Fibroblast of skin of back (primary cell): ENCODE measurements at places on chromosomes 5 and 9.

DNA sequence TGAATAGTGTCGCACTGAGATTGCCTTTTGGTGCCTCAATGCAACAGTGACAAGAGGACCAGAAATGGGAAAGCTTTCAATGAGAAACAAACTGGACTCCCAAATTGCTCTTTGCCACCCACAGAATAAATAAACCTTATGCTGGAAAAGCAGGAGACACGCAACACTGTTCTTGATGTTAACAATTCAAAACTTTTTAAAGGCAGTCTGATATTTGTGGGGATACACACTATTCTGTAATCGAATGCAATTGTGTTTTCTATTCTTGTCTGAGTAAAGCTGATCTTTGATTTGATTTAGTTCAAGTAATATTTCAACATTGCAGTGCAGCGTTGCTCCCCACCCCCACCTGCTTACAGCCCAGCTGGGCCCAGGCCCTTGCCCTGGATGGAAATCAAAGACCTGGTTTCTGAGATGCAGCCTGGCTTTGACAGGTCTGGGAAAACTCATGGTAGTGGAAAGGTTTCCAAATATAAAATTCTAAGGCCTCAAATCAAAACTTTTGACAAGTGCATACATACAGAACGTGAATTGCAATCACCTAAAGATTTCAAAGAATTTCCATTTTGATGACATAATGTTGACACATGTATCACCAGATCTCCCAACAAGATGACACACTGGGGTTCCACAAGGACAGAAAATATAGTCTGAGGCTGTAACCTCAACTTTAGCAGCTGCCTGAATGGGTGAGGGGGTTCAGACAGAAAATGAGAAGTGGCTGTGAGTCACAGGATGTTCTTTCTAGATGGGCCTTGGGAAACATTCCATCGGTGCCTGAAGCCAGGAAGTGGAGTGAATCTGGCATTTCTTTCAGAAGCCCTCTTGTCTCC, 55.1 kb downstream of the ABCA1 start:
- DNase-seq, result peak; percentile 98

GRCh38 chr9:98222885-98223691, 30.7 kb upstream of the CORO2A start:
- DNase-seq, result peak; percentile 100

- DNase-seq, result peak; percentile 39
These were observed 296.0 kb upstream of the ACTBL2 start for GRCh38 chr5:57778501-57779091.

GRCh38 chr9:32449969-32450368, 65.5 kb downstream of the ACO1 start:
- no peak for DNase-seq

GRCh38 chr5:109365653-109366052, 44.1 kb downstream of the PJA2 start:
- no peak for DNase-seq

DNA sequence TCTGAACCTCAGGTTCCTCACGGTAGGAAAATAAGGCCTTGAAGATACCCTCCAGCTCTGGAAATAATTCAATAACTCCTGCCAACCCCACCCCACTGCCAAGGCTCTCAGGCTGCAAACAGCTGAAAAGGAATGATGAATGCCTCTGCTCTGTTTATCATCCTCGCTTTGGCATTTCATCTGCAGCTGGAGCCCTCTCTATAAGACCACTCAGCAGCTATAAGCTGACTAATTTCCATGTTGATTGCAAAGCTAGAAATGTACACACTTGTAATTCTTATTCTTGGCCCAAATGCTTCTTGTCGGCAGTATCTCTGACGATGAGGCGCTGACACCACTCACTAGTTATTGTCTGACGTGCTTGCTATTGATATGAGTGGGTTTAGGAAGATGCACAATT, 408.4 kb upstream of the NMUR2 start:
- DNase-seq, result no peak

- DNase-seq, result no peak
These were observed 15.6 kb upstream of the CKS2 start for GRCh38 chr9:89295400-89295799.

- peak; percentile 73 for DNase-seq
These were observed 2.9 kb downstream of the CCDC107 start for GRCh38 chr9:35660966-35661415.

GRCh38 chr5:178471711-178472110, 118.5 kb downstream of the COL23A1 start:
- DNase-seq, result no peak

GRCh38 chr9:83238871-83239640, 176.1 kb upstream of the RASEF start:
- no peak for DNase-seq

- peak; percentile 75 for DNase-seq
These were observed 2.8 kb upstream of the OR2V1 start for GRCh38 chr5:181133610-181134231.

DNA sequence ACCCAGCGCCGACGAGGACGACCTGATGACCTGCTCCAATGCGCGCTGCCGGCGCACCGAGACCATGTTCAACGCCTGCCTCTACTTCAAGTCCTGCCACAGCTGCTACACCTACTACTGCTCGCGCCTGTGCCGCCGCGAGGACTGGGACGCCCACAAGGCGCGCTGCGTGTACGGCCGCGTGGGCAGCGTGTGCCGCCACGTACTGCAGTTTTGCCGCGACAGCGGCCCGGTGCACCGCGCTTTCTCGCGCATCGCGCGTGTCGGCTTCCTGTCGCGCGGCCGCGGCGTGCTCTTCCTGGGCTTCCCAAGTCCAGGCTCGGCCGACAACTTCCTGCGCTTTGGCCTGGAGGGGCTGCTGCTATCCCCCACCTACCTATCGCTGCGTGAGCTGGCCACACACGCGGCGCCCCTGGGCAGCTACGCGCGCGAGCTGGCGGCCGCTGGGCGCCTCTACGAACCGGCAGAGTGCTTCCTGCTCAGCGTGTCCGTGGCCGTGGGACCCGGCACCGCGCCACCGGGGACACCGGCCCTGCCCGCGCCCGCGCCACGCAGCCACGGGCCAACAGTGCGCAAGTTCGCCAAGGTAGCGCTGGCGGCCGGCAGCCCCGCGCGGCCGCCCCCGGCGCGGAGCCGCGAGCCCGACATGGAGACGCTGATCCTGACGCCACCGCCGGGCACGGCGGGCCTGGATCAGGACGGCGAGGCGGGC, 2.7 kb upstream of the PHPT1 start:
- no peak for DNase-seq

DNA sequence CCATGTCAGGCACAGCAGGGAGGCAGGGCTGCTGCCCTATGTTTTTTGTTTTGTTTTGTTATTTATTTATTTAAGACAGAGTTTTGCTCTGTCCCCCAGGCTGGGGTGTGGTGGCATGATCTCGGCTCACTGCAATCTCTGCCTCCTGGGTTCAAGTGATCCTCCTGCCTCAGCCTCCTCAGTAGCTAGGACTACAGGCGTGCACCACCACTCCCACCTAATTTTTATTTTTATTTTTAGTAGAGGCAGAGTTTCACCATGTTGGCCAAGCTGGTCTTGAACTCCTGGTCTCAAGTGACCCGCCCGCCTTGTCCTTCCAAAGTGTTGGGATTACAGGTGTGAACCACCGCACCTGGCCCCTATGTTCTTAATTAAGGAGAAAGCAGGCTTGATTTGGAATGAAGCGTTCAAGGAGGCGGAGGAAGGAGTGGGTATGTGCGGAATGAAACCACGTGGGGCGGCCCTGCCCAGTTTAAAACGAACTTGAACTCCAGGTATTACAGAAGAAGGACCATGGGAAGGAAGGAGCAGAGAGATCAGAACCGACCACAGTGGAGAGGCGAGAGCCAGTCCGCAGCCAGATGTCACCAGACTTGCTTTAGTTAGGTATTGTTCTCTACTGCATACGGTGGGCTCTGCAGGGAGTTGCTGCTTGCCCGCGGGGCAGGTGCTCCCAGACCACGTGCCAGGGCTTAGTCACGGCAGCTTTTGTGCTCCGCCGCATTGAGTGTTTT, 34.9 kb upstream of the EPB41L4B start:
- no peak for DNase-seq

GRCh38 chr5:181140766-181141165, 6.6 kb upstream of the OR2V2 start:
- DNase-seq, result no peak

DNA sequence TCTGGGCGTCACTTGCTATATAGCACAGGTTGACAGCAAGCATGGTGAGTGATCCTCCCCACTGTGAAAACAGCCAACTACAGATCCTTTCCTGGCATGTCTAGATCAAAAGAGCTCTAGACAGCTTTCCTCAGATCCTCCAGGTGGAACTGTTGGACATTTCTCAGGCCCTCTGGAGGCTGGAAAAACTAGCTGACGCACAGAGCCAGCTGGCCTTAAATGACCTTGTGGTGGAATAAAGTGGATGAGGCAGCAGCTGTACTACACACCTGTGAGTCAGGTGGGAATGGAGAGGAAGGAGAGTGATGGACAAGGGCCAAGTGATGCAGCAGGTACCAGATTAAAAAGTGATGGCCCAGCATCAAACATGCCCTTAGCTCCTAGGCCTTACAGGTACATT, 172.7 kb downstream of the TRIM32 start:
- no peak for DNase-seq

DNA sequence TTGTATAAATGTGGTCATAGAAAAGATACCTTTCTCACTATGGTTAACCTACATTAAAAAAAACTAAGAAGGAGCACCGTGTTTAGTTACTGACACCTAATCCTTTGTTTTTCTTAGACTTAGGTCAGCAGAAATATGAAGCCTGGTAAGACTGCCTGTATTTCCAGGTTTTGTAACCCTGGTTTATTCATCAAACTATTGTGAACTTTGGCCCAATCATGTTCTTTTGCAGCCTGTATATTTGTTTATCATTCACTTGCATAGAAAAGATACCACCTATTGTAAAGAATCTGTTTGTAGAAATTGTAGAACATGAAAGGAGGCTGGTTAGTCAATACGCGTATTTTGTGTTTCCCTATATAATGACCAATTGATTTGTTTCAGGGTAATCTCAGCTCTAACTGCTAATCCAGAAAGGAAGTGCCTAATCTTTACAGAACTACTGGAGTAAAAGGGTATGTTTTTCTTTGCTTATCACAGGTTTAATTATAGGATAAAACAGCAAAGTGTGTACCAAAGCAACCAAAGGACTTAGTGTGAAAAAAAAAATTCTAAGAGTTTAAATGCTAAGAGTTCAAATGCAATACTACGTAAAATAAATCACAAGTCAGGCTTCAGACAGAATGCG, 103.6 kb downstream of the LURAP1L start:
- DNase-seq, result no peak

- DNase-seq, result peak; percentile 19
These were observed 514 bp downstream of the STOML2 start for GRCh38 chr9:35102465-35102768.

DNA sequence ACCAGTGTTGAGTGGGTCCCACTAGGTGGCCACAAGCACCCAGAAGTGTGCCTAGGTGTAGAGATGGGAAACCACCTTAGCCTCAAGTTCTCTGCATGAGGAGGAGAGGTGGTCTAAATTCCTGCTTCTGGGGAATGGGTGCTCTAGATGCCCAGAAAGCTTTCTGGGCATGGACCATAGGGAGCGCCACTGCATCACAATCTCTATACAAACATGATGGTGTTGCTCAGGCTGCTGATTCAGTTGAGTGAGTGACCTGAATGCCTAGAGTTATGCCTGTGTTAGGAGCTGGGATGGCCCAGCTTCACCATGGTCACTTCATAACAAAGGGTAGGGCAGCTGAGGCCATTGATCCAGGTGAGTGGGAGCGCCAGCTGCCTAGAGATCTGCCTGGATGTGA, 667.9 kb upstream of the ARRDC3 start:
- DNase-seq, result no peak

GRCh38 chr9:95333426-95333825, 15.9 kb upstream of the FANCC start:
- DNase-seq, result no peak

GRCh38 chr5:79595086-79595485, 17.2 kb upstream of the TENT2 start:
- DNase-seq, result no peak

GRCh38 chr9:131927091-131927490, 152.6 kb downstream of the MED27 start:
- DNase-seq, result no peak

GRCh38 chr9:79577969-79578723, 6.4 kb downstream of the TLE4 start:
- DNase-seq, result no peak

GRCh38 chr9:112411626-112412027, 31.7 kb downstream of the HSDL2 start:
- peak; percentile 7 for DNase-seq

- no peak for DNase-seq
These were observed 111.6 kb downstream of the PRELID2 start for GRCh38 chr5:145723516-145723915.

- no peak for DNase-seq
These were observed 41.5 kb downstream of the SECISBP2 start for GRCh38 chr9:89359751-89360261.

GRCh38 chr9:23855873-23856604, 30.0 kb upstream of the ELAVL2 start:
- no peak for DNase-seq

DNA sequence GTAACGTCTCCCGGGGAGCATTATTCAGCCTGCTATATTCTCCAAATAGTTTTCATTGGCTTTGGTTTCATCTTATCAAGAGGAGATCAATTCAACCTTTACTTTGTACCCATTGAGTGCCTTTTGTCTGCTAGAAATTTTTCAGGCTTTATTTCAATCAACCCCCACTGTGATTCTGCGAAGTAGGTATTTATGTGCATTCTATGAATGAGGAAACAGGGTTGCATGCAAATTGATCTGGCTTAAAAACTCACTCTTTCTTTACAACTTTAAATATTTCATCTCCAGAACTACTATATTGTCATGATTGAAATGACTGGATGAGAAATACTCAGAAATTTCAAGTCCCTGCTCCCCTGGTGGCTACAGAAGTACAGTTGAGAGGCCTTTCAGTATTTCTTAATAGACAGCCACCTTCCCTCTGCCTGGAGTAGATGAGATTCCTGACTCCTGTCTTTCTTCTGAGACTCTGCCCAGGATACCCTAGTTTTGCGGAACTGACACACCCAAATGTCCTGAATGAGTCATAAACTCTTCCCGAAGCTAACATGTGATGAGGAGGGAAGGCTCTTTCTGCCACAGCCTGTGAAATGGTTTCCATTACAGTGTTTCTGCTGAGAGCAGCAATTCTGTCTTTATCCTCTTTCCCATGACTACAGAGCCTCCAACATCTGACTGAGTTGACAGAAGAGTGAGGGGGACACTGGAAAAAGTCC, 52.6 kb upstream of the TNC start:
- DNase-seq, result peak; percentile 83

DNA sequence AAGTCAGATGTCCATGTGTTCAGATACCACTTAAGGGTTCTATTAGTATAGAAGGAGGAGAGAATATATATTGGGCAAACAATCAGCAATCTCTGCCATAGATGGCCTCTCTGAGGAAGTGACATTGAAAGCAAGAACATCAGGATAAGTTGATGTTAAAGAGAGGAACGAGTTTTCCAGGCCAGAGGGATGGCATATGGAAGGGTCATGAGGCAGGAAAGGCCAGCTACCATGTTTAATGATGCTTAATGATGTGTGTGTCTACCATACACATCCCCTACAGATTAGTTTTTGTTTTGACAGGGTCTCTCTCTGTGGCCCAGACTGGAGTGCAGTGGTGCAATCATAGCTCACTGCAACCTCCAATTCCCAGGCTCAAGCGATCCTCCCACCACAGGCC, 63.0 kb downstream of the PTTG1 start:
- DNase-seq, result no peak
